Thoracic aorta (tissue), 2 donors: ENCODE measurements at places on chromosomes 13 and 19.
A peak's percentile ranks its signal among the peaks of the same experiment; 100 is the strongest.

DNA sequence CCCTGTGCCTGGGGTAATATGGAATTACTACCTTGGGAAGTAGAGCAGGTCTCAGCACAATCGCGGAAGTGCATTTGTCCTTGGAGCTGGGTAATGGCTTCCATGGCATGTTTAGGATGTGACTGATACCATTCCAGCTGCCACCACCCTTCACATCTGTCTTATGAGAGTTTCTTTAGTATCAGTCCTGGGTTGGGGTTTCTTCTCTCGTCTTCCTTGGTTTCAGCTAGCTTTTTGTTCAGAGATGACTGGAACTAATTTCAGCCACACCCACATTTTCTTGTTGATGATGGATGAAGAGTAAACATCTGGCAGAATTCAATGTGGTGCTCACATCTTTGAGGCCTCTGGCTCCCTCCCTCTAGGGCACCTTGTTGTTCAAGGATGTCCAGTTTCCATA, 212.9 kb upstream of the SOX21 start:
- H3K4me1 ChIP-seq: no peaks in the 10 kb centered on the region
- no peak overlapping the region for H3K27ac ChIP-seq
- no peaks in the 10 kb centered on the region for H3K36me3 ChIP-seq

DNA sequence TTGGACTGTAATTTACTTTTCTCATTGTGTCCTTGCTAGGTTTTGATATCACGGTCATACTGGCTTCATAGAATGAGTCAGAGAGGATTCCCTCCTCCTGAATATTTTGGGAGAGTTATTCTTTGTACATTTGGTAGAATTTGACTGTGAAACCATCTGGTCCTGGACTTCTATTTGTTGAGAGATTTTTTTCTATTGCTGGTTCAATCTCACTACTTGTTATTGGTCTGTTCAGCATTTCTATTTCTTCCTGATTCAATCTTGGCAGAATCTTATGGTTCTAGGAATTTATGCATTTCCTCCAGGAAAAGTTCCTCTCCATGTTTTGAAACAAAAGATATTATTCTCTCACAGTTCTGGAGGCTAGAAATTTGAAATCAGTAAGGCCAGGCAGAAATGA, 4.9 kb upstream of the CD33 start:
- no peak for DNase-seq
- no peak overlapping the region for H3K4me3 ChIP-seq
- no peaks in the 10 kb centered on the region for H3K27me3 ChIP-seq

DNA sequence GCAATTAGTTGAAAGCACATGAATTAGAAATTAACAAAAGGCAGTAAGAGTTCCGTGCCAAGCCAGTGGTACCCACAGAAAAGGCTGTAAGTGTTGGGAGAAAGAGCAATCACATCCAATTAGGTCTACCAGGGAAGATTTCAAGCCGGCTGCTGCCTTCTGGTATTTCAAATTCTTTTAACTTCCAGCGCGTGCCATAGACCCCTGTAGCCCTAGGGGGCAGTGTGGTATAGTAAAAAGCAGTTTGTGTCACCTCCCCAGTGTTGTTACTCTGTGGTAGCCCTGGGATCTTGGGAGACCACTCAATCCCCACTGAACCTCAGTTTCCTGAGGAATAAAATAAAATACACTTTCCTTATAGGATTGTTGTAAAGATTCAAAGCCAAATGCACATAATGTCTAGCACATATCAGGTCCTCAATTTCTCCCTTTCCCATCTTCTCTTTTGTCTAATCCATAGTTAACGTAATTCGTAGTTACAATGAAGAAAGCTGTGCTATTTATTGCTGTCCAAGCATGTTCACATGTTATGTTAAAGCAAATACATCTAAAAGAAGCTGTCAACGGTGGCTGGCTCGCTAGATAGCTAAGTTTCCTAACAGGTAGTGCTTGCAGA, 230.2 kb downstream of the TDRD3 start:
- no peak overlapping the region for H3K27ac ChIP-seq
- DNase-seq: no peak
- no peak overlapping the region for H3K4me3 ChIP-seq
- no peaks in the 10 kb centered on the region for H3K27me3 ChIP-seq

DNA sequence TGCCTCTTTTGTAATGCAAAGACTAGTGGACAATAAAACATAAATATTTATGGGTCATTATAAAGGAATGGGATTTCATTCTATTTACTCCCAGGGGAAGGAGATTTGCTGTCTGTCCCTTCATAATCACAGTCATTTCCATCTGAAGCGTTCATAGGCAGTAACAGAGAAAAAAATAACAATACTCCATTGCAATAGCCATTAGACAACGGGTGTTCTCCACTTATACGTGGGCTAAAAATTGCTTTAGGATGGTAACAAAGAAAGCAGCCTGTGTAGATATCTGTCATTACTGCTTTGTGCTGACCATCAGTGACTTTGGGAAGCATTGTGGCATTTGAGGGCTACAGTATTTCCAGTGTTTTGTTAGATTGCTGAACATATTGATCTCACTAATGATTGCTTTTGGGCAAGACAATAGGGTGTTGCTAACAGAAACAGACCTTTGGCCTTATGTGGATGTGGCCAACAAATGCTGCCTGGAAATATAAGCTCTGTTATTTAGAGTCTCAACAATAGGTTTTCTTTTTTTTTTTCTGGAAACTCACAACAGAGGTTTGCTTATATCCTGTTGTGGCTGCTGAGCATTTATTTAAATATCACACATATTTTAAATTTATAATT, 355.2 kb downstream of the MTUS2 start:
- DNase-seq: no peak
- H3K27me3 ChIP-seq: no peaks in the 10 kb centered on the region
- no peaks in the 10 kb centered on the region for H3K36me3 ChIP-seq

- H3K27ac ChIP-seq: no peak overlapping the region
- no peaks in the 10 kb centered on the region for H3K36me3 ChIP-seq
- no peaks in the 10 kb centered on the region for H3K27me3 ChIP-seq
- no peak overlapping the region for H3K4me3 ChIP-seq
- H3K4me1 ChIP-seq: no peaks in the 10 kb centered on the region
- no peak for DNase-seq
Observed at GRCh38 chr13:37289212-37289935, 183.9 kb upstream of the CSNK1A1L start.

DNA sequence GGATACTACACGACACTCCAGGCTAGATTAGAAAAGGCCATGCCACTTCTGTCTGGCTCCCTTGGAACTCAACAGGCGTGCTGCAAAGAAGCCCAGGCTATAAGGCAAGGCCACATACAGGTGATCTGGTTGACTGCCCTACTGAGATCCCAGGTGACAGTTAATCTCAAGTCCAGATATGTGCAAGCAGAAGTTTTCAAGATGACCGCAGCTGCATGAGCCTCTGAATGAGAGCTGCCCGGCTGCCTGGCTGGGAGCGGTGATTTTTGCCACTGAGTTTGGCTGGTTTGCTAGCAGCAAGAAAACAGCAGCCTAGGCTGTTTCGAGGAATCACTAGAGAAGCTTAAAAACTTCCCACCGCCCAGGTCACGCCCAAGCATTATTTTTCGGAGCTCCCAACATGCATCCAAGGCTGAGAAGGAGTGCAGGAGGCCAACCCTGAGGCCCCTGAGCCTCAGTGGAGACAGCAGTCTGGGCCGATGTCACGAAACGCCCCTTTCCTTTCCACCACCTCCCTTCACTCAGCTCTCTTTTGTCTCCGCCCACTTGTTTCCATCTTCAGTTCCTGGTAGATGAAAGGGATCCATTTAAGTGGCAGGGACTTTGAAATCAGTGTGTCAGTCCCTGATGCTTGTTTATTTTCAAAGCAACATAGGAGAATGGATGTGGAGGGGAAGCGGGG, 14.0 kb upstream of the URI1 start:
- no peaks in the 10 kb centered on the region for H3K27me3 ChIP-seq
- no peaks in the 10 kb centered on the region for H3K4me1 ChIP-seq
- DNase-seq: no peak

- peaks cover 5% of the 10 kb centered on the region for H3K4me1 ChIP-seq
- H3K27me3 ChIP-seq: no peaks in the 10 kb centered on the region
- no peaks in the 10 kb centered on the region for H3K36me3 ChIP-seq
- H3K27ac ChIP-seq: no peak overlapping the region
- H3K4me3 ChIP-seq: no peak overlapping the region
Observed at GRCh38 chr13:34816908-34817665, 125.0 kb upstream of the NBEA start.

DNA sequence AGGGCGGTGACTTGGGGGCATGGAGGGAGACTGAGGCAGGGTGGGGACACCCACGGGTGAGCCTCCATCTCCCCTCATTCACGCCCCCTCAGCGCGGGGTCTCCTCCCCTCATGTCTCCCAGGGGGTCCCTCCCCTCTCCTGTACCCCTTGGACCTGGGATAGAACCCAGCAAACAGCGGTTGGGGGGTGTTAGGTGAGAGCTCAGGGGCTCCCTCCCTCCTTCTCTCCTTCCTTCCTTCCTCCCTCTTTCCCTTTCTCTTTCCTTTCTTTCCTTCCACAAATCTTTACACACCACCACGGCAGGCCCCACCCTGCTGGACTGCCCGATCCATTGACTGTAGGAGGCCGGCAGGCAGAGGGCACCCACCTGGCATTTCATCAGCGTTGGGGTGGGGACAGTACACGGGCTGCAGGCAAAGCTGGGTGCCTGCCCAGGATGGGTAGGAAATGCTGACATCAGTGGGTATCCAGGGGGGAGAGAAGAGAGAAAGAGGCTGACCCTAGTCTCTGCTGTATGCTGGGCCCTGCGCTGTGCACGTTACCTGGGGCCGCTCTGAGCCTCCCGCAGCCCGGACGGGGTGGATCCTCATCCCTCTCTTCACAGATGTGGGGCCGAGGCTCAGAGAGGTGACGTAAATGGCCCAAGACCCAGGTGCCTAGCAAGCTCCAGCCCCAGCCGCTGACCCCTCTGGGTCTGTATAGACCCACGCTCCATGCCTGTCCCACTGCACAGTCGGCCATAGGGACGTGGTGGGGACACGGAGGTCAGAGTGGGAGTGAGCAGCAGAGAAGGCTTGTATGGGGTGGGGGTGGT, 3.5 kb downstream of the SSC5D start:
- H3K27ac ChIP-seq: no peak overlapping the region
- H3K4me3 ChIP-seq: no peak overlapping the region
- H3K4me1 ChIP-seq: peaks cover 10% of the 10 kb centered on the region
- H3K27me3 ChIP-seq: no peaks in the 10 kb centered on the region
- no peak for DNase-seq
- H3K36me3 ChIP-seq: no peaks in the 10 kb centered on the region

- peak overlapping the region; percentile 87 for H3K4me3 ChIP-seq
- peaks cover 11% of the 10 kb centered on the region for H3K36me3 ChIP-seq
- H3K4me1 ChIP-seq: peaks cover 22% of the 10 kb centered on the region
- no peaks in the 10 kb centered on the region for H3K27me3 ChIP-seq
Observed at GRCh38 chr19:40713939-40714338, 2.7 kb downstream of the COQ8B start.
